Thymus (tissue), 14 donors: ENCODE measurements at places on chromosomes 13 and 19. TPM values are rescaled to one million over a fixed set of nuclear protein-coding genes. Genes with fewer than 3 reads are reported as not detected.

DNA sequence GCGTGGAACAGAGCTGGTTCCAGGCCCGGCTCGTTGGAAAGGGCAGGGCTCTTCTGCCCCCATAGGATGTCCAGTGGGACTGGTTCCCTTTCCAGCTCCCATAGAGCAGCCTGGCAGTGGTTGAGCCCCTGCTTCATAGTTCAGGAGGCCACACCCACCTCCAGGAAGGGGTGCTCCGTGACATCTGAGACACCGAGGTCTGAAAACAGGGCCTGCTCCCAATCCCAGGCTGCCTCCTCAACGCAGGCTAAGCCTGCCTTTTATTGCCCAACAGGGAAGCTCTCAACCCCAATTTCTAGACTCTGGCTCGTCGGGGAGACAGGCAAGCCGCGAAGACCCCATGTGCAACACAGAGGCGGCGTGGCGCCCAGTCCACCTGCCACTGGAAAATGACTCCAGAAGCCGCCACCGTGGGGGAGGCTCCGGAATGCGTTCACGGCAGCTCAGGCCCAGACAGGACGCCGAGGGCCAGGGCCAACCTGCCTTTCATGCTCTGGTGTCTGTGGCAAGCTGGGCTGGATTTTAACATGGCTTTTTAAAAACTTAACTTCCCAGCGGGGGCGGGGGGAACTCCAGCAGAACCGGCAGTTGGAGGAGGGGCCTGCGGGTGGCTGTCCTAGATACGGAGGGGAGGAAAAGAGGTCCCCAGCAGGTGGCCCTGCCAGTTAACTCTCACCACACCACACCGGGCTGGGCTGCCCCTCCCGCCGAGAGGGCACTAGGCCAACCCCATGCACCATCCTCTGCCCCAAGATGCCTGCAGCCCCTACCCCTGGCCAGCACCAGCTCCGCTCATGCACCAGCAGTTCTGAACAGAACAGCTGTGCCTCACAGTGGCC lies 17.9 kb upstream of the TINCR start:
- peaks cover 57% of the 10 kb centered on the region for H3K36me3 ChIP-seq
- peak; percentile 79 for DNase-seq
- peak overlapping the region; percentile 45 for H3K4me3 ChIP-seq
- peak overlapping the region; percentile 96 for H3K27ac ChIP-seq

DNA sequence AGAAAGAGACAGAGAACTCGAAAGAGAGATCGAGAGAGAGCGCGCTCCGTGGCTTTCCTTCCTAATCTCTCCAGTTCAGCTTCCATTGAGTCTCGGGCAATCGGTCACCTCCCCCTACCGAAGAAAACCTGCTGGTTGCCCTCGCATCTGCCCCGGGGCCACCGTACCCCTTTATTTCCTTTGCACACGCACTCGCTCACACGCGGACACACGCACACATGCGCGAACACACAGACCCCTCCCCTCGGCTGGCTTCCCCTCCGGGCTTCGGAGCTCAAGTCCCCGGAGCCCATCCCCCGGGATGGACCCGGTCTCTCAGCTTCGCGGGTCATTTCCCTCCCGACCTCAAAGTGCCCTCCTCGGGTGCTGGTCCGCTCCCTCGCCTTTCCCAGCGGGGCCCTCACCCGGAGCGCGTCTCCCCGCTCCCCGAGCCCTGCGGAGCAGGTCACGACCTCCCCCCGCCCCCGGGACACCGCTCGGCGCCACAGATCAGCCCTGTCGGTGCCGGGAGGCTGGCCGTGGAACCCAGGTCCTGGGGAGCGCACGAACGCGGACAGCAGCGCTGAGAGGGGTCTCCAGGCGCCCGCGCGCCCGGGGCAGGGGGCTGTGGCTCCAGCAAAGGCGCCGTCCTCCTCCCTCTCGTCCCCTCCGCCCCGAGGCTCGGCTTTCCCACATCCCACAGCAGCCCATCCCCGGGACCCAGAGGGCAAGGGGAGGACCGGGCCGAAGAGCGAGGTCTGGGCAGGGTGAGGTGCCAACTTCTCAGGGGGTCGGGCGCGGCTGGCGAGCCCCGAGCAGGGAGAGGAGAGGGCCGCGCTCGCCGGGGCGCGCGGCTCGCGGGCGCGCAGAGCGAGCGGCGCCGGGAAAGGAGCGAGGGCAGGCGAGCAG lies 1.8 kb downstream of the DACH1 start:
- H3K27me3 ChIP-seq, result peaks cover 4% of the 10 kb centered on the region
- H3K36me3 ChIP-seq, result no peaks in the 10 kb centered on the region
- H3K4me3 ChIP-seq, result peak overlapping the region; percentile 77
- DNase-seq, result peak; percentile 54
- peak overlapping the region; percentile 50 for H3K27ac ChIP-seq

- H3K27me3 ChIP-seq, result no peaks in the 10 kb centered on the region
- no peak overlapping the region for H3K27ac ChIP-seq
- DNase-seq, result no peak
- no peak overlapping the region for H3K4me3 ChIP-seq
- no peaks in the 10 kb centered on the region for H3K4me1 ChIP-seq
- no peaks in the 10 kb centered on the region for H3K36me3 ChIP-seq
Measured at GRCh38 chr13:47025791-47026447, 129.1 kb upstream of the HTR2A start.

DNA sequence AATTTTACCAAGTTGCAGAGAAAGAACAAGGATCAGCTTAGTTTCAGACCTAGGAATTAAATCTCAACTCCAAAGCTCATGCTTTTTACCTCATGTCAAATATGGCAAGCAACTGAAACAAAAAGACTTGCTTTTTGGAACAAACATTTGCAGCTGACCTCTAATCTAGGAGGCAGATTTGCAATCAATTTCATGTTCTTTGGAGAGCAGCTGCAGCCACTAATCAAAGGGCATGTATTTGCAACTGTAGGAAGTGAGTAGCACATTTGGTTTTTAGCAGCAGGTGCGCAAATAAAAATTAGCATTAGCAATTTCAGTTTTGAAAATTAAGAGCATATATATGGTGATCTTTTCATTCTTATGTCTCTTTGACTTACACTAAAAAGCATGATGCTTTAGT lies 459.3 kb upstream of the SLC10A2 start:
- DNase-seq, result no peak
- no peaks in the 10 kb centered on the region for H3K36me3 ChIP-seq
- H3K4me3 ChIP-seq, result no peak overlapping the region
- no peaks in the 10 kb centered on the region for H3K27me3 ChIP-seq
- H3K4me1 ChIP-seq, result no peaks in the 10 kb centered on the region
- H3K27ac ChIP-seq, result no peak overlapping the region

Gene NLRP5
- not detected for total RNA-seq
